Activated CD4-positive, alpha-beta T cell treated with anti-CD3 and anti-CD28 coated beads, Interleukin-2, amount 10 ng/mL, durations not matched to agents 7 days and 5 days (primary cell): ENCODE measurements at places on chromosomes 5 and 9. TPM values are rescaled to one million over a fixed set of nuclear protein-coding genes. Genes with fewer than 3 reads are reported as not detected.

DNA sequence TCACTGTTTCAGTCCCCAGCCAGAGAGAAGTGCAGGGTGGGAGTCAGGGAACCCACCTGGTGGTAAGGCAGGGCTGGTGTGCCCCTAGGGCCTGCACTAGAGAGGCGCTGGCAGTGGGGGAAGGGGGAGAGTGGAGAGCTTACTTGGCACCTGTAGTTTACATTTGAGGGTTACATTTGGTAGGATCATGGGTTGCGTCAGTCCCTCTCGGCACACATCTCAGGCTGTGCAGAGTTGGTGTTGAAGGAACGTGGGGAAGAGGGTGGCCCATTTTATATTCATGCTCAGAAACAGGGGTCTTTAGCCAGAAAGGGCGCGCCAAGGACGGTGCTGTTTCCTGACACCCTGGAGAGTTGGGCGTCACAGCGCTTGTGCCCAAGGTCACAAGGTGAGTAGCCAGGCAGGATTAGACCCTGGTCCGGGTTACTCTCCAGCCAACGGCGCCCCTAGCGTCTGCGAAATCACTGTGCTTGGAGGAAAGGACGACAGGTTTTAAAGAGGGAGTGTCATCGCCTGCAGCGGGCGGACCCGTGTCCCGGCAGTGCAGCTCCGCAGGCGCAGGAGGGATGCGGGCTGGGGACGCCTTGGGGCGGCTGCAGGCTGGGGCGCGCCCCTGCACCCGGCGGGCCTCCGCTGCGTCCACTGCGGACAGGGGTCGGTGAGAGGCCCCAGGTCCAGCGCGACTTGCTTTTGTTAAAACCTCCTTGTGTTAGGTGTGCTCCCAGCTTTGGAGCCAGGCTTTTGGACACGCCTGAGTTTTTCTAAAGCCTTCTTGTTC is 272.6 kb downstream of the FANCC start:
- no peak overlapping the region for H3K27ac ChIP-seq
- no peaks in the 10 kb centered on the region for H3K36me3 ChIP-seq
- peaks cover 11% of the 10 kb centered on the region for H3K4me1 ChIP-seq
- H3K4me3 ChIP-seq = no peak overlapping the region

- no peaks in the 10 kb centered on the region for H3K36me3 ChIP-seq
- H3K4me3 ChIP-seq = no peak overlapping the region
- DNase-seq = no peak
- no peaks in the 10 kb centered on the region for H3K4me1 ChIP-seq
These were observed 137.5 kb downstream of the BAAT start for GRCh38 chr9:101247297-101247696.

DNA sequence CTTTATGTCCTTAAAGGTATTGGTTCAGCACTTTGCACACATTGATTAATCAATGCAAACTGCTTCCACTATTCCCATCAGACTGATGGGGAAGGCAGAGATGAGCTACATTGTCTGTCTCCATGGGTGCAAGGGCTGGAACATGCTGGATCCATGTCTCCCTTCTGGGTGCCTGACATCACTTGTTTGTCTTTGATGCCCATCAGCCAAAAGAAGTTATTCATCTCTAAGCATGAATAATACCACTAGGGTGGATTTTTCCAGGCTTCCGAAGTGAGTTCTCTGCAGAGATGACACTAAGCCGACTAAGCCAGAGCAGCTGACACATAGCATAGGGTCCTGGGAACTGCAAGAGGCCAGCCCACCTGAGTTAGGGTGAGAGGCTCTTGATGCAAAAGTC is 8.7 kb downstream of the FGF1 start:
- DNase-seq = no peak
- H3K4me1 ChIP-seq = no peaks in the 10 kb centered on the region
- H3K27me3 ChIP-seq = peaks cover 2% of the 10 kb centered on the region
- H3K36me3 ChIP-seq = no peaks in the 10 kb centered on the region
- H3K4me3 ChIP-seq = no peak overlapping the region
- H3K27ac ChIP-seq = no peak overlapping the region

GRCh38 chr5:105924366-105924765 is 1746.4 kb downstream of the EFNA5 start:
- no peaks in the 10 kb centered on the region for H3K27me3 ChIP-seq
- no peak overlapping the region for H3K4me3 ChIP-seq
- H3K36me3 ChIP-seq = no peaks in the 10 kb centered on the region
- DNase-seq = no peak

DNA sequence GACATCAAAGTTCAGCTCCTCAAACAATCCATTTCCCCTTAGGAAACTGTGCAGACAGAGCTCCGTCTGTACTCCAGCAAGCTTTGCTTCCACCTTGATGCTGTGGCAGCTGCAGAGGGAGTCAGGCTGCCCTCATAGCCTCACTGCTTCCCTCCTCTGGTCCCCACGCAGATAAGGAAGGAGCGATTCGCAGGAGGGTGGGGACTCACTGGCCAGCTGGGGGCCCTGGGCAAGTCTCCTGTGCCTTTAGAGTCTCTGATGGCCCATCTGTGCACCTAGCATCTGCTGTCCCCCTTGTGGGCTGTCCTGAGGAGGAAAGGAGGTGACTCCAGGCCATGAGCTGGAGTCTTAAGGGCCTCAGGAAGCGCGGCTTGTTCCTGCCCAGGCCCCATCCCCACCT is 121.5 kb downstream of the ENTREP1 start:
- peaks cover 6% of the 10 kb centered on the region for H3K4me1 ChIP-seq
- DNase-seq = no peak
- no peaks in the 10 kb centered on the region for H3K36me3 ChIP-seq
- H3K4me3 ChIP-seq = no peak overlapping the region
- no peak overlapping the region for H3K27ac ChIP-seq

TEK gene
- total RNA-seq = not detected

- no peaks in the 10 kb centered on the region for H3K36me3 ChIP-seq
- no peak overlapping the region for H3K4me3 ChIP-seq
- DNase-seq = no peak
- no peaks in the 10 kb centered on the region for H3K4me1 ChIP-seq
These were observed 66.7 kb upstream of the HSPB3 start for GRCh38 chr5:54388811-54389210.

DNA sequence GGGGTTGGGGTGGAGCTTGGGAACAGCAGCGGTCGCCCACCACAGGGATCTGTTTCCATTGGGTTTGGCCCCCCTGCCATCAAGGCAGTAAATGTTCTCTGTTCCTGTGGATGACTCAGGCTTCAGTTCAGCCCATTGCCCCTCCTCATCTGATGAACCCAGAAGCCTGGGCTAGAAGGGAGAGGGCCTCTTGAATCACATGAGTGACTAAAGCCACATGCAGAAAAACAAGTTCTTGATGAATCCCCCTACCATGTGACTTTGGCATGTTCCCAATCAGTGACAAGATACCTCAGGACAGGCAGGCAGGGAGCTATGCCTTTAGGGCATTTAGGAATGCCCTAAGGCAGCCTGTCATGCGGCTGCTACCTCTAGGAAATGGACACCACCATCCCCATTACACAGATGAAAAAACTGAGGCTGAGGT is 2.5 kb downstream of the SH3PXD2B start:
- H3K36me3 ChIP-seq = no peaks in the 10 kb centered on the region
- no peak for DNase-seq
- H3K4me1 ChIP-seq = peaks cover 12% of the 10 kb centered on the region
- H3K4me3 ChIP-seq = no peak overlapping the region
- H3K27ac ChIP-seq = no peak overlapping the region
- H3K27me3 ChIP-seq = peaks cover 43% of the 10 kb centered on the region

DNA sequence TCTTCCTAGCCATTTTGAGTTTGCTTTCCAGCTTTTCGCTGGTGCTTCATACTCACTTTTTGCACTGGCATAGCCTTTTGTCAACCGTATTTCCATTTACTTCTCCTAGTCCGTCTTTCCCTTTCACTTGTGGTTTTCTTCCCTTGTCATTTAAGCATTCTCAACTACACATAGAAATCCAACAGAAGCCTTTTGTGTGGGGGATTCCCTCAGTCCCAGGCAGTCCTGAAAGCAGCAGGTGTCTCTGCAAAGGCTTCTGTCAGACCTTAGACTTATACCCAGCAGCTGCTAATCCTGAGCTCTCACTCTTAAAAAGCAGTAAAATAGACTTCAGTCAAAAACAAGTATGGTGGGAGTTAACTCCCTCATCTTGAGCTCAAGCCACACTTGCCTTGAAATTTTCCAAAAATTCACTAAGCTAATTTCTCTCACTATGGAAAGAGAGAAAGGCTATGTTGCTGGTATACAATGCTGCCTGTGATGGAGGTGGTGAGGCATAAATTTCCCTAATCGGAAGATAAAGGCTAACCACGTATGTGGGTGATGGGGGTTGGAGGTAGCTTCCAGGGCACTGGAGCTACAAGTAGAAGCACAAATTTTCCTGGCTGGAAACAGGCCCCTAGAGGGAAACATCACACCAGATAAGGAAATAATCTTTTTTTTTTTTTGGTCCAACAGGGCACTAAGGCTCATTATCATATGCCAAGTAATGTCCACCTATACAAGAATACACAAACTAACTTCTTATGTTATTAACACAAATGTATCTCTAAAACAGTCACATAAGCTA is 34.8 kb upstream of the IFNK start:
- H3K27me3 ChIP-seq = no peaks in the 10 kb centered on the region
- H3K36me3 ChIP-seq = no peaks in the 10 kb centered on the region
- DNase-seq = no peak
- H3K4me3 ChIP-seq = no peak overlapping the region
- peaks cover 28% of the 10 kb centered on the region for H3K4me1 ChIP-seq
